Heart right ventricle (tissue), 16 donors: ENCODE measurements at places on chromosomes 4 and X.

DNA sequence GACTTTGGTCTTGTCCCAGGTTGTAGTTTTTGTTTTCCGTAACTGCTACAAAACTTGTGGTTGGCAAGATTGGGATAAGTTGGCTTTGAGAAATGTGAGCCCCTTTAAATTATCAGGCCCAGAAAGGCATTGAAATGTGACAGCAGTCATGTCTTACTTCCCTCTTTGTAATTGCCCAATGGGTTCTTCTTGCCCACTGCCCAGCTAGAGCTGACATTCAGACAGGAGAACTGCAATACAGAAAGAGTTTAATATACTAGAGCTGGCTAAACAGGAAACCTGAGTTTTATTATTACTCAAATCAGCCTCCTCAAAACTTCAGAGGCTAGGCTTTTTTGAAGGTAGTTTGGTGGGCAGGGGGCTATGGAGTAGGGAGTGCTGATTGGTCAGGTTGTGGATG is 288.3 kb downstream of the ZNF674 start:
- H3K27me3 ChIP-seq: no peaks in the 10 kb centered on the region
- no peak overlapping the region for H3K4me3 ChIP-seq
- no peaks in the 10 kb centered on the region for H3K36me3 ChIP-seq
- no peak for DNase-seq
- H3K4me1 ChIP-seq: no peaks in the 10 kb centered on the region

- H3K4me3 ChIP-seq: no peak overlapping the region
- H3K36me3 ChIP-seq: no peaks in the 10 kb centered on the region
- H3K4me1 ChIP-seq: no peaks in the 10 kb centered on the region
- no peak overlapping the region for H3K27ac ChIP-seq
- DNase-seq: no peak
These were observed 71.1 kb downstream of the NYX start for GRCh38 chrX:41518127-41518840.

GRCh38 chr4:108738003-108738706 is 24.7 kb downstream of the ETNPPL start:
- H3K27me3 ChIP-seq: no peaks in the 10 kb centered on the region
- H3K4me1 ChIP-seq: no peaks in the 10 kb centered on the region
- no peak overlapping the region for H3K4me3 ChIP-seq
- H3K27ac ChIP-seq: no peak overlapping the region

- no peak overlapping the region for H3K4me3 ChIP-seq
- H3K27me3 ChIP-seq: no peaks in the 10 kb centered on the region
- no peak overlapping the region for H3K27ac ChIP-seq
- H3K36me3 ChIP-seq: no peaks in the 10 kb centered on the region
These were observed 41.4 kb downstream of the HAND2 start for GRCh38 chr4:173488656-173489055.

DNA sequence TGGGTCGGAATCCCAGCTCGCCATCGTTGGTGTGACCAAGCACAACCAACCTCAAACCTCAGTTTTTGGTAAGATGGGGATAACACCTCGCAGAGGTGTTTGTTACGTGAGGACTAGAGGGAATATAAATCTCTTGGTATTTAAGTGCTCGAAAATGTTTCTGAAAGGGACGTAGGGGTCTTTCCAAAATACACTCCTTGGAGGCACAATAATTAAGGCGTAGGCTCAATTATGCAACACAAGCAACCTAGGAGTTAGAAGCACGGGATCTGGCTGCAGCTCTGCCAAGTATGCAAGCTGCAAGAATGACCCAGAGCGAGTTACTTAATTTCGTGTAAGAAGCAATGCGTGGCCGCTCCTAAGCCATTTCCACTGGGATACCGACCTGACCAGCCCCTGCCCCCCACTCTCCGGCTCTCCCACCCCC is 552 bp downstream of the ADH5 start:
- H3K27me3 ChIP-seq: no peaks in the 10 kb centered on the region
- peaks cover 54% of the 10 kb centered on the region for H3K4me1 ChIP-seq
- H3K36me3 ChIP-seq: no peaks in the 10 kb centered on the region
- H3K4me3 ChIP-seq: peak overlapping the region; percentile 77
- peak; percentile 49 for DNase-seq

DNA sequence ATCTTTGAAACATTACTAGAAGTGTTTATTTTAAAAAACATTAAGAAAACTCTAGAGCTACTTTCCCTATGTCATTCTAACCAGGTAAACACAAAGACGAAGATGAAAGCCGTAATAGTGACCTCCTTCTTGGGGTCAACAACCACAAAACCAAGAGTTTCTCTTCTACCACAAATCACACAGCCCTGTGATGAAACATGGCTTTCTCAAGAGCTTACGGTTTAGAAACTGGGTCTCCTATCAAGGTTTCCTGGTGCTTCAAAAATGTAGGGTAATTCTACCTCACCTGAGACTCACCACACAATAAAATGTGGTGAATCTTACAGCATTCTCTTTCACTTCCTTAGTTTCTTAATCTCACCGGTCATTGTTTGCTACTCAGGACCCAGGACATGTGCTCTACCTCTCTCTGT is 50.9 kb downstream of the CORIN start:
- no peaks in the 10 kb centered on the region for H3K36me3 ChIP-seq

DNA sequence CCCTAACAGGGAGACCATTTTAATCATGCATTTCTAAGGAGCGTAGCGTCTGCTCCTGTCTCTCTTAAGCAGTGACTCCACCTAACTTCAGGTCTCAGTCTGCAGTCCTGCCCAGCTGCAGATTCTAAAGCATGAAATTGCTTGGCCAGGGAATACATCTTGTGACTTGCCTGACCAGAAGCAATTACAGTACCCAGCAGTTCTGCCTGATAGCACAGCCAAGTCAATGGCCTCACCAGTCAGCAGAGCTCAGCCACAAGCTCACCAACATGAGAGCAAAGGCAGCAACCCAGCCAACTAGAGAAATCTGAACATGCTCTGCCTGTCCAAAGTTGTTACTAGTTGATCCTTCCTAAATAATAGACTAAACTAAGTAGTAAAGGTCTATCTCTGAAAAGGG is 2011.9 kb upstream of the PCDH10 start:
- no peak overlapping the region for H3K4me3 ChIP-seq
- no peak overlapping the region for H3K27ac ChIP-seq
- H3K4me1 ChIP-seq: no peaks in the 10 kb centered on the region
- H3K36me3 ChIP-seq: no peaks in the 10 kb centered on the region

GRCh38 chrX:134990801-134991481 is at the start of gene SMIM10:
Gene SMIM10 (plus strand): TSS chrX:134990991. CDS start chrX:134991096, 105 bp downstream.
- H3K27me3 ChIP-seq: no peaks in the 10 kb centered on the region
- H3K36me3 ChIP-seq: no peaks in the 10 kb centered on the region
- H3K4me1 ChIP-seq: peaks cover 24% of the 10 kb centered on the region
- H3K4me3 ChIP-seq: peak within 1 kb of the TSS; percentile 55

- no peaks in the 10 kb centered on the region for H3K36me3 ChIP-seq
- H3K27ac ChIP-seq: no peak overlapping the region
- no peak for DNase-seq
- no peaks in the 10 kb centered on the region for H3K4me1 ChIP-seq
- H3K27me3 ChIP-seq: no peaks in the 10 kb centered on the region
- no peak overlapping the region for H3K4me3 ChIP-seq
These were observed 15.4 kb downstream of the AMTN start for GRCh38 chr4:70533791-70534190.

DNA sequence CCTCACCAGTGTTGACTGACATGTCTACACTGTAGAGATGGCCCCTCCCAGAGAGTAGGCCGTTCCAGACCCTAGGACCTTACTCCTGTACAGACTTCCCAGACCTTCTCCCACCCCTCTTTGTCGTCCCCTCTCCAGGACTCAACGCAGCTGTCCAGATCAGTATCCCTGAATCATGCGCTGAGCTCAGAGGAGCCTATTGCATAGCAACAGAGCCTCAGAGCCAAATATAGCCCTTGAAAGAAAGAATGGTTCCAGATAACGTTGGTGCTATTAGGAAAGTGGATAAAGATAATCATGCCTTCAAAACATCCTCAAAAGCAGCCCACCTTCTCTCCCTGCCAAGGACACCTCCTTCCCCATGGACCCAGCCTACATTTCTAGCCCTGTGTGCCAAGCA is 27.8 kb upstream of the NXF3 start:
- H3K4me3 ChIP-seq: no peak overlapping the region
- H3K36me3 ChIP-seq: no peaks in the 10 kb centered on the region
- no peak overlapping the region for H3K27ac ChIP-seq
- H3K27me3 ChIP-seq: no peaks in the 10 kb centered on the region
- no peaks in the 10 kb centered on the region for H3K4me1 ChIP-seq

GRCh38 chr4:184817494-184818215 is 8.1 kb downstream of the ACSL1 start:
- H3K4me1 ChIP-seq: peaks cover 92% of the 10 kb centered on the region
- no peak overlapping the region for H3K4me3 ChIP-seq
- no peak for DNase-seq
- no peaks in the 10 kb centered on the region for H3K27me3 ChIP-seq
- H3K27ac ChIP-seq: peak overlapping the region; percentile 98

GRCh38 chrX:32137525-32137924 is 1065.7 kb upstream of the FTHL17 start:
- H3K36me3 ChIP-seq: no peaks in the 10 kb centered on the region
- no peak overlapping the region for H3K4me3 ChIP-seq
- H3K27me3 ChIP-seq: no peaks in the 10 kb centered on the region
- no peak overlapping the region for H3K27ac ChIP-seq
